ENCODE measurements at places on chromosomes 5 and 9.

DNA sequence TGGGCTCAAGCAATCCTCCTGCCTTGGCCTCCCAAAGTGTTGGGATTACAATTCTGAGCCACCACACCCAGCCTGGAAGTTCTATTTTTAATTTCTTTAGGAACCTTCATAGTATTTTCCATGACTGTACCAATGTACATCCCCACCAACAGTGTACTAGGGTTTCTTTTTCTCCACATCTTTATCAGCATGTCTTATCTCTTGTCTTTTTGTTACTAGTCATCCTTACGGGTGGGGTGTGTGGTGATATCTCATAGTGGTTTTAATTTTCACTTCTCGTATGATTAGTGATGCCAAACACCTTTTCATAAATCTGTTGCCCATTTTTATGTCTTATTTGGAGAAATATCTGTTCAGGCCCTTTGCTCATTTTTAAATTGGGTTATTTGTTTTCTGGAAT is 123.0 kb upstream of the MEF2C start:
- no peak for DNase-seq

- no peak for DNase-seq
These were observed 7.0 kb upstream of the MAMDC2 start for GRCh38 chr9:70036641-70037040.

GRCh38 chr5:167908606-167909005 is 382.8 kb upstream of the WWC1 start:
- DNase-seq, result no peak

GRCh38 chr5:175223291-175223690 is 220.7 kb downstream of the DRD1 start:
- DNase-seq, result no peak

- DNase-seq, result no peak
These were observed 75.1 kb upstream of the FAM120A start for GRCh38 chr9:93376411-93376810.

GRCh38 chr9:128192601-128193371 is 1.4 kb upstream of the CIZ1 start:
- DNase-seq, result no peak

DNA sequence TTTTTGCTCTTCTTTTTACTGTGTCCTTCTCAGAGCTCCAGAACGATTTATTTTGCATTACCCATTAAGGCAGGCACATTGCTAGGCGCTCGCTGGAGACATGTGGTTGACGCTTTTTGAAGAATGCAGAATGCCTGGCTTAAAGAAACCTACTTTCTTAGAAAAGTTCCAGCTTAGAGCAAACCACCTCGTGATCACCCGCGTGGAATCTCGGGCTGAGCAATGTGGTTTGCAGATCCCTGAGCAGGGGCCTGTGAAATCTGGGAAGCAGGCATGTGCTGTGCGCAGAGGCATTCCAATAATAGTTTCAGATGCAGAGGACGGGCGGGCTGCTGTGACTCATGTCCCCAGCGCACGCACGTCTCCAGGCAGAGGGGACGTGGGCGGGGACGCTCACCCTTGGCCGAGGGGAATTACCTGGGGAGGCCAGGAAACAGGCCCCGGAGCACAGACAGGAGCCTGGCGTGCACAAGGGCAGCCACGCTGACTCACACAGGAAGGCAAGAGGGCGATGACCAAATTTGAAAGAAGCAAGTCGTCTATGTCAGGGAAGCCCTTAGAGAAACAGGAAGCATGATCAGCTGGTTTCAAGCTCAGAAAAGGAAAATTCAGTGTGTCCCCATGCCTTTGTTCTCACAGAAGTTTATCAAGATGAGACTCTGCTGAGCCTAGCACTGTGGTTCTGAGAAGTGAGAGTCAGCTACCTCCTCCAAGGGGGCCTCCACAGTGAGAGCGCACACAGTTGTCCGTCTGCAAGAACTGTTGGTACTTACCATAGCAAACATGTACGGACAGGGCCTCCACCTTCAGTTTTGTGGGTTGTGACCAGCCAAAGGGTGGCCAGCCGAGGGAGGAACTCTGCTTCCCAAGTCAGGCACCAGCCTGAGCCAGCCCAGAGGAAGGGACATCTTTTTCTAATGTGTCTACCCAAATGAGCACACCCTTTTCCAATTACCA is 218.6 kb downstream of the PIK3R1 start:
- DNase-seq, result peak; percentile 89

DNA sequence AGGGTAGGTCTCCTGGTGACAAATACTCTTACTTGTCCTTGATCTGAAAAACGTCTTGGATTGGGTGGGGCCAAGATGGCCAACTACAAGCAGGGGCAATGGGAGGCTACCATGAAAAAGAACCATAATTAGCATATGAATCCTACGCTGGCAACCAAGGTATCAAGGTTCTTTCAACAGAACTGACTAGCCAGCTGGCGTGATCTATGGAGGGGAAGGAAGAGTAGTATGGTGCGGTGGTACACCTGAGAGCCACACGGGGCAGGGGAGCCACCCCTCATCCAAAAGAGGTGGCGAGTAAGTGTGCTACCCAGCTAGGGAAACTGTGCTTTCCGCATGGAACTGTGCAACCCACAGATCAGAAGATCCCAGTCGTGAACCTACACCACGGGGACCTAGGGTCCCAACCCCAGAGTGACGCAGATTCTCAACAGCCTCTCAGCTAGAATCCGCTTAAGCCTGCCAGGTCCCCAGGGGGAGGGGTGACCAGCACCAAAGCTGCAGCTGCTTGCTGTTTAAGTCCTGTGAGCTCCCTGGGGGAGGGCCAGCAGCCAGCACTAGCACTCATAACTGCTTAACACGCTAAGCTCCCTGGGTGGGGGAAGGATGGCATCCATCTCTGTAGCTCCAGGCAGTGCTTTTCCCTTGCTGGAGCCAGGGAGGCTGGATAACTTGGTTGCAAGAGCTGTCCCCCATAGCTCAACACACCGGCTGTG is 334.8 kb downstream of the FBXL17 start:
- DNase-seq, result no peak

DNA sequence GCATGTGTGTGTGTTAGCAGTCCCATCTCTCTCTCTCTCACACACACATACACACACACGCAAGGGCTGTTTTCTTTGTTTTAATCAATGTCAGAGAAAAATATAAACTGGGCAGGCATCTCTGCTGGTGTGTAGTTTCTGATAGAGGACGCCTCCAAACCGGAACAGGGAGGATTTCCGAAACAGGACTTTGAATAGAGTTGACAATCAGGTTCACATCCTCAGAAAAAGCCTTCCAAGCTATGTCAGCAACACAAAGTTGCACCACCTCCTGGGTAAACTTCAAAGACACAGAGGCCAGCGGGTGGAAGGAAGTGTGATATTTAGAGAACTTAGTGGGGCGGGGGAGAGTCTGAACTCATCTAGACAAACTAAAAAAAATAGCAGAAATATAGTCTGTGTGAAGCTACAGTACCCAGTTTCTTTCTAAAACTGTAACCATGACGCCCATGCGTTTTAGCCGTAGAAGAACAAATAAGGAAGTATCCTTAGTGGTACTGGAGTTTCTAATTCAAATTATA is 1.2 kb downstream of the ST8SIA4 start:
- peak; percentile 90 for DNase-seq

DNA sequence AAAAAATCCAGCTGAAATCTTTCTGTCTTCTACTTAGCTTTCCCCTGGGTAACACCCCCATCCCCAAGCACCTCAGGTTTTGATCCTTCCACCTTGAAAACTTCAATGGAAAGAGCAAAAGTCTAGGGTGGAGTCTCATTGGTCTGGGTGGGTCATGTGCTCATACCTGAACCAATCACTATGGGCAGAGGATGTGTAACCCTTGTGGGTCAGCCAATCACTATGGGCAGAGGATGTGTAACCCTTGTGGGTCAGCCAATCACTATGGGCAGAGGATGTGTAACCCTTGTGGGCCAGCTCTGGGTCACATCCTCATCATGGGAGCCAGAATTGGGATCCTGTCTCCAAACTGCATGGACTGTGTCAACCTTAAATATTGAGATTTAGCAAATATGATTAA is 18.5 kb downstream of the NAIF1 start:
- no peak for DNase-seq

DNA sequence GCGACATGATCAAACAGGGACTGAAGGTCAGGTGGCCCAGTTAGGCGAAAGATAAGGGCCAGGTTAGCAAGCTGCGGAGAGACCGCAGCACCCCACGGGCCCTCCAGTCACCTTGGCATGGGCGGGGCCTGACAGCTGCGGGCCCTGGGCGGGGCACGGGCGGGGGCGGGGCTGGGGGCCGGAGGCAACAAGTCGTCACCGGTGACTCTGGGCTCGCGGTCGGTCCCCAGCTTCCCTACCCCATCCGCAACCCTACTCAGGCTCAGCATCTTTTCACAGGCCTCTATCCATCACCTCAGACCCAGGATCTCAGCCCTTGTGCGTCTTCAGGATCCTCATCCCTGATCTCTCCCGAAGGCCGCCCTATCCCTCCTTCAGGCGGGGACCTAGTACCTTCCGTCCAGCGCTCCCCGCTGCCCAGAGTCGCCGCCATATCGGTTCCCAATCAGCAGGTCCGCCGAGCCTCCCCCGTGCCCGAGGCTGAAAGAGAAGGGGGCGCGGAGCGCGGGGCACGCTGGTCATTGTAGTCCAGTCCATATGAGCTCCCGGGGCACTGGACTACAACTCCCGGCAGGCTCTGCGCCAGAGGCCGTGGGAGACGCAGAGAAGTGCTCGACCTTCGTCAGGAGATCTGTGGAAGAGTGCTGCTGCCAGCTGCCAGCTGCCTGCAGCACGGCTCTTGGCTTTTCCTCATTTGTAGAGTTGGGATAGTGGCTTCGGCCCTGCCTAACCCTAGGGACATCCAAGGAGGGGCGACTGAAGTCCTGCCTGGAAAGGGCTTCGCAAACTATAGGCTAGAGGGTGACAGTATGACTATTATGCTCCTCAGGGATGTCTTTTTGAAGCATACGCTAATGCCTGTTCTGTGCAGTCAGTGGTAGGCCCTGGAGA is at the start of gene DNAJC18:
DNAJC18 (minus strand) TSS at position 513 of the 891 bp plus-strand sequence; CDS start at position 433, 80 bp downstream.
- DNase-seq, result peak; percentile 57

DNA sequence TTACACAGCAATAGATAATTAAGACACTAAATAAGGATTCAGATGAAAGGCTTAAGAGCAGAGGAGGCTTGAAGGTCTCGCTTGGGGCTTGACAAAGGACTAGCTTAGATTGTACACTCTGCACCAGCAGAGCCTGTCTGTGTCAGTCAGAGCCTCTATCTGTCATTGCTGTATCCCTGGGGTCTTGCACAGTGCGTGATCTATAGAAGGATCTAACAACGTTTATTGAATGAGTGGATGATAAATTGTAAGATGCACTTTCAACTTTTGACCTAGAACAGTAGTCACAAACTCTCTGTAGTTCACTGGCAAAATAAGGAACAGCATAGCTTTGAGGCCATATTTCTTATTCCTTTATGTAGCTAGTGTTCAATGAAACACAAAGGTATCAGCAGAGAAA is 173.5 kb downstream of the ENTREP1 start:
- no peak for DNase-seq

DNA sequence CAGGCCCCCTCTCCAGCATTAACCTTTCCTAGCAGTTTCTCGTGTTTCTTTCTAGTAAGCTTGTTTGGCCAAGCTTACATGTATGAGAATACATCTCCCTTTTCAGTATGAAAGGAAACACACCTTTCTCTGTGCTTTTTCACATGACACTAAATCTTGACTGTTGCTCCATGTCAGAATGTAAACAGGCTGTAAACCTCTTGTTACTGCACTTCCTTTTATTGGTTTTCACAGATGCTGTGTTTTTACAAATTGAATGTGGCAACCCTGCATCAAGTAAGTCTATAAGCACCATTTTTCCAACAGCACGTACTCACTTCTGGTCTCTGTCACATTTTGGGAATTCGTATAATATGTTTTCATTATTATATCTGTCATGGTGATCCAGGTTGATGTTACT is 2.2 kb upstream of the CANX start:
- peak; percentile 19 for DNase-seq

Data from SIG-M5 (cell line).